ENCODE measurements at places on chromosomes 3 and 15. TPM values are rescaled to one million over a fixed set of nuclear protein-coding genes. Genes with fewer than 3 reads are reported as not detected.

UQCC5 gene
- total RNA-seq = not detected

EFCAB12 gene
- 4.8 TPM for total RNA-seq

TXNRD3 gene
- 6.7 TPM for total RNA-seq

BUB1B gene
- total RNA-seq = 10.3 TPM

SLC28A1 gene
- total RNA-seq = not detected

ACTRT3 gene
- 3.9 TPM for total RNA-seq

Data from epithelial cell of alveolus of lung (primary cell).